Osteocyte (in vitro differentiated cells): ENCODE measurements at places on chromosomes 5 and 9. TPM values are rescaled to one million over a fixed set of nuclear protein-coding genes. Genes with fewer than 3 reads are reported as not detected.

DNA sequence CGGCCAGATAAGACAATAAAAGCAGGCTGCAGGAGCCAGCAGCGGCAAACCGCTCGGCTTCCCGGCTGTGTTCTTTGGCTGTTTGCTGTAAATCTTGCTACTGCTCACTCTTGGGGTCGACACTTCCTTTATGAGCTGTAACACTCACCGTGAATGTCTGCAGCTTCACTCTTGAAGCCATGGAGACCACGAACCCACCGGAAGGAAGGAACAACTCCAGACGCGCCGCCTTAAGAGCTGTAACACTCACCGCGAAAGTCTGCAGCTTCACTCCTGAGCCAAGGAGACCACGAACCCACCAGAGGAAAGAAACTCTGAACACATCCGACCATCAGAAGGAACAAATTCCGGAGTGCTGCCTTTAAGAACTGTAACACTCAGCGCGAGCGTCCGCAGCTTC lies 451.7 kb downstream of the AGTPBP1 start:
- H3K27ac ChIP-seq: no peak overlapping the region
- H3K36me3 ChIP-seq: no peaks in the 10 kb centered on the region
- no peak overlapping the region for H3K4me3 ChIP-seq
- H3K4me1 ChIP-seq: no peaks in the 10 kb centered on the region
- no peak for DNase-seq
- H3K27me3 ChIP-seq: peaks cover 10% of the 10 kb centered on the region

DNA sequence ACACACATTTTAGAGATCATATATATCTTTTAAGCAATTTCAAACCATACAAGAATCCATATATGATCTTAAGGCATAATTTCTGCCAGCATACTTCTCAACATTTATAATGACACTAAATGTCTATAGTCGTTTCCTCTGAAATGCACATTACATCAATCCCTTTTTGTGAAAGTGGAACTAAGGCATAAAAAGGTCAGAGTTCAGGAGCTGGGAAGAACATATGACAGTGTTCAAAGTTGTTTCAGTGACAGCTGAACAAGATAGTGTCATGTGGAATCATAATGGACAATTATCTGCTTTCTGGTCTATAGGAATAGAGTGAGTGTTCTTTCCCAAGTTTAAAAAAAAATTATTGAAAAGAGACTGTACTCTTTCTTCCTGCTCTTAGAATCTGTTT lies 2.4 kb upstream of the MOB3B start:
- DNase-seq: no peak
- H3K4me3 ChIP-seq: no peak overlapping the region
- peaks cover 22% of the 10 kb centered on the region for H3K4me1 ChIP-seq

The FGF1 gene
- 0.73 and 1.5 TPM in 2 replicates for total RNA-seq

GRCh38 chr9:75455444-75455921 lies 367.2 kb downstream of the OSTF1 start:
- no peaks in the 10 kb centered on the region for H3K27me3 ChIP-seq
- DNase-seq: no peak
- H3K4me3 ChIP-seq: no peak overlapping the region
- no peak overlapping the region for H3K27ac ChIP-seq
- peaks cover 53% of the 10 kb centered on the region for H3K4me1 ChIP-seq

The PTPN3 gene
- 4.6 and 4.7 TPM in 2 replicates for total RNA-seq

DNA sequence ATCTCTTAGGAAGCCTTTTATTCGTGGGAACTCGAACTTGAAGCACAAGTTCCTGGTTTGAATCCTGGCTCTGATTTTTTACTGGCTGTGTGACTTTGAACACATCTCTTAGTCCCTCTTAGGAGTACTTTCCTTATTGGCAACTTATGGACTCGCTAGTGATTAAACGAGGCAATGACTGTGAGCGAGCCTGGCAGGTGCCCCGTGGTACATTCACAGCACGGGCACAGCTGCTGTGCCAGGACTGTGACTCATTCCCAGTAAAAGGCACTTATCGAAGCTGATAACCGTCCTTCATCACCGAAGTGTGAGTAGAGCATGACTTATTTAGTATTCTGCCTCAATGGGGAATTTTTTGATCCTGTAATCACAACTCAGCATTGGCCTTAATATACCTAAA lies 22.7 kb downstream of the CFAP90 start:
- no peak overlapping the region for H3K4me3 ChIP-seq
- H3K27me3 ChIP-seq: peaks cover 32% of the 10 kb centered on the region
- H3K36me3 ChIP-seq: no peaks in the 10 kb centered on the region
- no peaks in the 10 kb centered on the region for H3K4me1 ChIP-seq
- DNase-seq: no peak

DNA sequence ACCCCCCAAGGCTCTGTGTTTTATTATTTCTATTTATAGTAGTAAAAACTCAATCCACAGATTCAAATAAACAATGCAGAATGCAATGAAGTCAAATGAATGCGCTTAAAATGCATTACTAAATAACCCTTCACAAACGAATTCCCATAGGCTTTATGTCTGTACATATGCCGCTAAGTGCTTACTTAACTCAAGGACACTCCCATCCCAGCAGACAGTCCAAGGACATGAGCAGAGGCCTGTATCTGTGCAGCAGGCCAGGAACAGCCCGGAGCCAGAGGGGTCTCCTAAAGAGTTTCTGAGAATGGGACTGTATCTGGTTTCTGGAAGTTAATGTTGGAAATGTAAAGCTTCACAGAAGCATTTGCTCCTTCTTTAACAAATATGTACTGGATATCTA lies 59.8 kb downstream of the MARCHF11 start:
- no peak overlapping the region for H3K4me3 ChIP-seq
- H3K27me3 ChIP-seq: peaks cover 8% of the 10 kb centered on the region
- DNase-seq: no peak
- no peaks in the 10 kb centered on the region for H3K36me3 ChIP-seq

GRCh38 chr5:176731506-176732160 lies 78.7 kb upstream of the UNC5A start:
- H3K27me3 ChIP-seq: peaks cover 24% of the 10 kb centered on the region
- no peaks in the 10 kb centered on the region for H3K36me3 ChIP-seq
- H3K27ac ChIP-seq: no peak overlapping the region
- no peak overlapping the region for H3K4me3 ChIP-seq
- no peak for DNase-seq

- H3K4me3 ChIP-seq: no peak overlapping the region
- peaks cover 20% of the 10 kb centered on the region for H3K27me3 ChIP-seq
These were observed 28.3 kb upstream of the PTGS1 start for GRCh38 chr9:122342323-122343050.

- DNase-seq: no peak
- no peaks in the 10 kb centered on the region for H3K27me3 ChIP-seq
- peak overlapping the region; percentile 96 for H3K27ac ChIP-seq
- no peaks in the 10 kb centered on the region for H3K36me3 ChIP-seq
These were observed 94.6 kb upstream of the DNAH5 start for GRCh38 chr5:14039063-14039462.
